Mesothelial cell of epicardium (in vitro differentiated cells): ENCODE measurements at places on chromosomes 12 and 14. TPM values are rescaled to one million over a fixed set of nuclear protein-coding genes. Genes with fewer than 3 reads are reported as not detected.

MYF6 gene
- total RNA-seq = 0.16 to 0.22 TPM (median 0.20 TPM) in 3 replicates

BATF gene
- 1.4 to 1.8 TPM (median 1.6 TPM) in 3 replicates for total RNA-seq

MYRFL gene
- 0.16 to 0.18 TPM (median 0.18 TPM) in 3 replicates for total RNA-seq

CCDC92 gene
- 51.9 to 55.1 TPM (median 52.4 TPM) in 3 replicates for total RNA-seq

GZMB gene
- not detected in 3 replicates for total RNA-seq

SIX6 gene
- total RNA-seq = not detected in 3 replicates

SLC7A8 gene
- 52.5 to 62.3 TPM (median 58.7 TPM) in 3 replicates for total RNA-seq

ADCY4 gene
- total RNA-seq = 2.8 to 3.4 TPM (median 3.4 TPM) in 3 replicates

IFNG-AS1 gene
- total RNA-seq = not detected in 3 replicates

SLCO1C1 gene
- 0.58 to 1.2 TPM in 2 of 3 replicates, not detected in the other for total RNA-seq

IRAK4 gene
- total RNA-seq = 6.1 to 8.2 TPM (median 7.5 TPM) in 3 replicates
